ENCODE measurements at places on chromosomes 5 and 9.

DNA sequence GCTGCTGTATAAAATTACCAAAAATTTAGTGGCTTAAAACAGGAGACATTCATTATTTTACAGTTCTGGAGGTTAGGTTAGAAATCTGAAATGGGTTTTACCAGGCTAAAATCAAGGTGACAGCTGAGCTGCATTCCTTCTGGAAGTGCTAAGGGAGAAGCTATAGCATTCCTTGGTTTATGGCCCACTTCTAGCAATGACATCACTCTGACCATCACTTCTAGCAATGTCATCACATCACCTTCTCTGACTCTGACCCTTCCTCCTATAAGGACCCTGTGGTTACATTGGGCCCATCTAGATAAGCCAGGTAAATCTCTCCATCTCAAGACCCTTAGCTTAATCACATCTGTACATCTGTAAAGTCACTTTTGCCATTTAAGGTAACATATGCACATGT lies 366.1 kb downstream of the EFNA5 start:
- DNase-seq: no peak

- no peak for DNase-seq
Measured at GRCh38 chr9:93572221-93572620, 4.2 kb upstream of the PHF2 start.

- no peak for DNase-seq
Measured at GRCh38 chr5:6360323-6361072, 17.8 kb downstream of the MED10 start.

GRCh38 chr5:36870399-36871040 lies 6.0 kb upstream of the NIPBL start:
- DNase-seq: no peak

DNA sequence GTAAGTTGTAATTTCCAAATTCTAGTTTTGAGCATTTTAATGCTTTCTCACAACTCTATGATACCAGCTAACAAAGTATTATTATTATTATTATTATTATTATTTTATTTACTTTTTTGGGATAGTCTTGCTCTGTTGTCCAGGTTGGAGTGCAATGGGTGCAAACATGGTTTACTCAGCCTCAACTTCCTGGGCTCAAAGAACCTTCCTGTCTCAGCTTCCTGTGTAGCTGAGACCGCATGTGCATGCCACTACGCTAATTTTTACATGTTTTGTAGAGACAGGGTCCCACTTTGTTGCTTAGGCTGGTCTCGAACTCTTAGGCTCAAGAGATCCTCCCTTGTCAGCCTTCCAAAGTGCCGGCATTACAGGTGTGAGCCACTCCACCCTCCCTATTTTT lies 27.0 kb downstream of the LRRC70 start:
- DNase-seq: no peak

DNA sequence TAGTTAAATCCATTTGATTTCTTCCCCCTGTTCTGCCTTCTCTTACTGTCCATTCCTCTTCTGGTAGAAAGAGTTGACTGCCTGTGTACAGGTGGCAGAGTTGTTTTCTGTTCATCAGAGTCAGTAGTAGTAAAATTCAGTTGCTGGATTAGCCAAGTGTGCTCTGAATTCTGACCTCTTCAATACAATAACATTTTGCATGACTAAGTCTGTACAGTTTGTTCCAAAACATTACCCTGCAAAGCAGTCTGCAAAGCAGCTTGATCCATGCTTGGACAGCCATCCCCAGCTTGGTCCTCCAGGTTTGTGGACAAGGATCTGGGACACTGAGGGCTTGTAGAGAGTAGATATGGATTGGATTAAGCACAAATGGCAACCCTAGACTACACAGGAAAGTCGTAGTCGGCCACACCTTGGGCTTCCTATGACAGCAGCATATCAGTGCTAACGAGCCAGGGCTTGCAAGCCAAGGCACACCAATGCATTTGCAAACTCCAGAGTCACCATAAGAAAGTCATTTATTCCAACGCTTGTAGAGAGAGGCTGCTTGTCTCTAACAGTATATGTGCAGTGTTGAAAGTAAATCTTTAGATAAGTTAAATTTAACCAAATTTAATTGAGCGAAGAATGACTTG lies 25.2 kb downstream of the IL12B start:
- no peak for DNase-seq

DNA sequence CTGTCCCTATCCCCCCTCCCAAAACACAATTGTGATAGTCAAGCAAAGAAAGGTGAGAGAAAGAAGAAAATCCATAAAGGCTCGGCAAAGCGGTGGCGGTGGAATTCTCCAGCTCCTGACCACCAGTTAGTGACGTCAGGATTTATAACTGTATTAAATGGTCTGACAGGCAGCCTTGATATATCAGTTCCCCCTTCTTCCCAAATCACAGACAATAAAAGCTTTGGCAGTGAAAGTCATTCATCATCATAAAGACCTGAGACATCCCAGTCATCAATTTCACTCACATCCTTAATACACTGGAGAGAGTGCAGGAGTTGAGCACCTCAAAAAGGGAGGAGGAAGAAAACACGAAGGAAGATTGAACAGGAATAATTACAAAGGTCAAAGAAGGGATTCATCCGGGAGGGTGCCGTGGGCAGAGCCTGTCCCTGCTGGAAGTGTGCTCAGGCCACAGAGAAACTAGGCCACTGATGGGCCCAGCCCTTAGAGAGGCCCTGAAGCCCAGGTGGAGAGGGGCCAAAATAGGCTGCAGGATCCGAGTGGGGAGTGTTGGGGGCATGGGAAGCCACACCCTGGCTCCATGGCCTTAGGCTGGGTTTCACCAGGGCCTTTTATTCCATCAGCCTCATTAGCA lies 131.9 kb downstream of the PAX5 start:
- no peak for DNase-seq

DNA sequence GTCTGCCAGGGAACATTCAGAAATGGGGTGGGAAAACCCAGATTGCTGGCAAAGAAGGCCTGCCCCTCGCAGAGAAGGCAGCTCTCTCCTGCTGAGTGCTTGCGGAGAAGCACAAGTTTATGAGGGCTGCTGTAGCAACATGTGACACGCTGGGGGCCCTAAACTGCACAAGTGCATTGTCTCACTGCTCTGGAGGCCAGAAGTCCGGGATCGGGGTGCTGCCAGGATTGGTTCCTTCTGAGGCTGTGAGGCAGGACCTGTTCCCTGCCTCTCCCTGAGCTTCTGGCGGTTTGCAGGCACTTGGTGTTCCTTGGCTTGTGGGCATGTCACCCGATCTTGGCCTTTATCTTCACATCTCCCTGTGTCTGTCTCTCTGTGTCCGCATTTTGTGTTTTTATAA lies 75.6 kb upstream of the NEURL1B start:
- no peak for DNase-seq

DNA sequence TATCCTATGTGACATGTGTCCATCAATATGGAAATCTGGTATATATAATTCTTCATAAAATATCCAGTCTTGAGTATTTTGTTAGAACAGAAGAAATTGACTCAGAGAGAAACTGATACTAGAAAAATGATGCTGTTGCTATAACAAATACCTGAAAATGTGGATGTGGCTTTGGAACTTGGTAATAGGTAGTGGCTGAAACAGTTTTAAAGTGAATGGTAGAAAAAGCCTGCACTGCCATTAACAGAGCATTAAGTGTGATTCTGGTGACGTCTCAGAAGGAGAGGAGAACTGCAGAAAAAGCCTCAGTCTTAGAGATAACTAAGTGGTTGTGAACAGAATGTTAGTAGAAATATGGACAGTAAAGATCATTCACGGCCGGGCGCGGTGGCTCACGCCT lies 634.9 kb upstream of the ZNF608 start:
- no peak for DNase-seq

DNA sequence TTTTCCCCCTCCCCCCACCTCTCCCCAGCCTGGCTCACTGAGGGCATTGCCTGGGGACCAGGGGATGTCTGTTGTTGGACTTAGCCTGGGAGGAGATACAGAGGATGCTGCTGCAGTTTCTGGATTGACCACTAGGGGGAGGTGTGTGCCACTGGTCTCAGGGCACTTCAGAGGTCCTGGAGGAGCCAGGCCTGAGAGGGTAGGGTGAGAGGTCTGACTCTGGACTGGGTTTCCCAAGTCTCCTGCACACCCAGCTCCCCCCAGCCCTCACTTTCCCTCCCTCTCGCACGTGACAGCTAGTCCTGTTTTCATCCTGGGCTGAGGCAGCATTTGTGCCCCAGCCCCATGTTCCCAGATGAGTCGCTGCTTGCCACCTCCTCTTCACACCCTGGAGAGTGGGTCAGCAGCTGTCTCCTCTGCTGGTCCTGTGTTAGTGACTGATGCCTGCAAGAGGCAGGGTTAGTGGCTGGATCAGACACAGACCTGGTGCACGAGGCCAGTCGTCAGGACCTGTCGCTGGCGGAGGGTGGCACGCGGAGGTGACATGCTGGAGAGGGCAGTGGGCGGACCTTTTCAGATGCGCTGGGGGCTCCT lies 4.4 kb downstream of the IL3 start:
- DNase-seq: peak; percentile 13

DNA sequence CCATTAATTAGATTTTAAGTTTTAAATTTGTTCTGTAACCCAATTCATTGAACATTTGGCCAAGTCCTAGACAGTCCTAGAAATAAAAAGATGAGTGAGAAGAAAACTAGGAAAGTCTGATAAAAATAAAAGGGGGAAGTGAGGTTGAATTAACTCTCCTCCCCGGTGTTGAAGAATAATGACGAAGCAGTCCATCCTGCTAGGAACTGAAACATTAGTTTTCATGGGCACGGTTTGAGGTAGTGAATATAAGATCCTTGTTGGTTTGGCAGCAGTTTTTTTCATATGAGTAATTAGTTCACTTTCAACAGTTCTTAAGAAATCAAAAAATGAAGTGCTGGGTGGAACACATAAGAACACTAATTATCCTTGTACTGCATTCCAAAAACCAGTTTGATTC lies 103.1 kb downstream of the MTREX start:
- no peak for DNase-seq

GRCh38 chr9:99013550-99013949 lies 69.8 kb downstream of the COL15A1 start:
- no peak for DNase-seq

DNA sequence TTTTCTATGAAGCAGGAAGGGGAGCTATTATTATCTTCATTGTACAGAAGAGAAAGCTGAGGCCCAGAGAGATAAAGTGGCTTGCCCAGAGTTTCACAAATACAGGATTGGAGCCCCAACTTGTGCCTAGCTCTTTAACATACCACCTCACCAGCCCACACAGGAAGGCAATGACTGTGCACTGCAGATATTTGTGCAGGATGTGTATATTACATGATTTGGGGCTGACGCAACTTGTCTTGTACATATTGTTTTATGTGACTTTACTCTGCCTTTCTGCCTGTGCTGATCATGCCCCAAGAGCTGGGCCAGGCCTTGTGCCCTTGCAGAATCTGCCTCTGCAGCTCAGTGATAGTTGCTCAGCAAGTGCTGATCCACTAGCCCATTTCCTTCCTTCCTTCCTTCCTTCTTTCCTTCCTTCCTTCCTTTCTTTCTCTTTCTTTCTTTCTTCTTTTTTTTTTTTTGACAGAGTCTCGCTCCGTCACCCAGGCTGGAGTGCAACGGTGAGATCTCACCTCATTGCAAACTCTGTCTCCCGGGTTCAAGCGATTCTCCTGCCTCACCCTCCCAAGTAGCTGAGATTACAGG lies 106.6 kb upstream of the TBCA start:
- DNase-seq: no peak

GRCh38 chr5:171702135-171702770 lies 83.4 kb upstream of the SMIM23 start:
- DNase-seq: no peak

DNA sequence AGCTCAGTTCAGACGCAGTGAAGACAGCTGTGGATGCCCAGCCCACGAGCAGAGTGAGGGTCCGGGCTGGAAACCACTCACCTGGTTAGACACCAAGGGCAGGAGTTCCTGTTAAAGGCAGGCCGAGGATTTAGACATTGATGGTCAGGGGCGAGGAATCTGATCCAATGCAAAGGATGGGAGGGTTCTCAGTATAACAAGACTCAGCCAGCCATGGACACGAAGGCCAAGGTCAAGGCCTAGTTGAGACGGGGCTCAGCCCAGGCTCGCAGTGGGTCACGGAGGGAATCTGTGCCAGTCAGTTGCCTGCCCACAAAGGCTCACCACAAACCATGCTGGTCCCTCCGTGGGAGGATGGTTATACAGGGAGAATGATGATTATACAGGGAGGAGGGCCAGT lies 63.3 kb upstream of the FCN1 start:
- no peak for DNase-seq

GRCh38 chr5:93585041-93585766 lies 2.2 kb downstream of the NR2F1 start:
- no peak for DNase-seq

GRCh38 chr9:36137392-36138004 lies 965 bp downstream of the GLIPR2 start:
- DNase-seq: no peak

GRCh38 chr9:126500600-126501382 lies 112.9 kb upstream of the LMX1B start:
- no peak for DNase-seq

GRCh38 chr5:84374568-84374967 lies 10.1 kb downstream of the EDIL3 start:
- no peak for DNase-seq

DNA sequence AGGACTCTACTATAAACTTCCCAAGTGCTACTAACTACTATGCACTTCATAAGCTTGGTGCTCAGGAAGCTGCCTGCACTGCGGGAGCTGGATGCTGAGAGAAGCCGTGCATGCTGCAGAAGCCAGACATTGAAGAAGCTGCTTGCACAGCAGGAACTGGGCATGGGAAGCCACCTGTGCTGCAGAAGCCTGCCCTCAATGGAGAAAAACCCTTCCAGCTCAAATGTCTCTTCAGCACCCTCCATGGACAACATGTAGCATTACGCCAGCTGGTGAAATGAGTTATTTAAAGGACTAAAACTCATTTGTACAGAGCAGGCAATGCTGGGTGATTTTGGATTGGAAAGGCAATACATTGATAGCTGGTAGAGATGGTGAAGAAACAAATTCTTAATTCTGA lies 247.2 kb downstream of the KIF4B start:
- DNase-seq: no peak

- DNase-seq: no peak
Measured at GRCh38 chr9:123105490-123105889, 72.0 kb downstream of the GPR21 start.
